HepG2 (cell line): ENCODE measurements at places on chromosomes 6 and 20. TPM values are rescaled to one million over a fixed set of nuclear protein-coding genes. Genes with fewer than 3 reads are reported as not detected.

- no peak for DNase-seq
Measured at GRCh38 chr6:99821164-99821563, 172.9 kb downstream of the MCHR2 start.

Gene HUS1B
- total RNA-seq = 0.40 TPM in 1 of 2 replicates, not detected in the other

DNA sequence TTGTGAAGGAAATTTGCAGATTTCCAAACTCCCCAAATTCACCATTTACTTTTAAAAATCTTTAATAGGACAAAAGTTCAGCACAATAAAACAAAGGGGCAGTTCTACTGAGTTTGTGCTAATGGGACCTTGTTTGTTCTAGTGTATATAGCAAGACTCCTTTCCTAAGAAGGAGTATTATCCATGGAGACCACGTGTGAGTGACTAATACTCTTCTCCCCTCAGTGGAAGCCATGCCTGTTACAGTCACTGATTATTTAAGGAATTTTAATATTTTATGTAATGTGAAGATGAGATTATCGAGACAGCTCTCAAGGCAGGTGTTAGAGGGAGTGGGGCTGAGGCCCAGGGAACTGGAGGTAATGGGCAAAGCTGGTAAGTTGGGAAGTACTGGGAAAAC is 16.4 kb upstream of the QKI start:
- DNase-seq = no peak

- DNase-seq = peak; percentile 90
Measured at GRCh38 chr6:37920667-37921066, 101.1 kb downstream of the ZFAND3 start.

Gene B3GALT4
- 0.27 TPM in 1 of 2 replicates, not detected in the other for total RNA-seq

DNA sequence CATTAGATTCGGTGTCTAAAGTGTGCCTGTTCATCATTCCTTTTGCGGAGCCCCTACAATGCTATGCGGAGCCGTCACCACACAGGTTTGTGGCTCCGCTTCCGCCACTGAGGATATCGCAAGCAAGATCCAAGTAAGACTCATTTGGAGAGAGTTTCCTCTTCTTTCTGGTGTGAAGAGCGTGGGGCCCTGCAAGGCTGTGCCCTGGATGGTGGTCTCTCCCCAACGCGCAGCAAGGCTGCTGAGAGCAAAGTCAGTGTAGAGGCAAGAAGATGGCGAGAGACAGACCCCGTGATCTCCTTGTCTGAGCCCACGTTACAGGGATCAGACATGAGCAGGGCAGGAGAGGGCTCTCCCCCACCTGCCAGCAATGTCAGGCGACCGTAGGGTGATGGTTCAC is 96.3 kb upstream of the AFDN start:
- no peak for DNase-seq

Gene ARMH2
- total RNA-seq = not detected in 2 replicates

Gene PSORS1C2
- total RNA-seq = not detected in 2 replicates

GRCh38 chr20:55437798-55438415 is 567.4 kb downstream of the CBLN4 start:
- DNase-seq = no peak

GRCh38 chr6:121573481-121573880 is 138.0 kb downstream of the GJA1 start:
- DNase-seq = no peak

GRCh38 chr6:143542888-143543287 is 31.4 kb upstream of the FUCA2 start:
- DNase-seq = no peak

Gene TMEM151B
- not detected in 2 replicates for total RNA-seq

Gene SERPINB6
- total RNA-seq = 38.2 and 44.8 TPM in 2 replicates
